ENCODE measurements at places on chromosomes 16 and 17.
A peak's percentile ranks its signal among the peaks of the same experiment; 100 is the strongest.

DNA sequence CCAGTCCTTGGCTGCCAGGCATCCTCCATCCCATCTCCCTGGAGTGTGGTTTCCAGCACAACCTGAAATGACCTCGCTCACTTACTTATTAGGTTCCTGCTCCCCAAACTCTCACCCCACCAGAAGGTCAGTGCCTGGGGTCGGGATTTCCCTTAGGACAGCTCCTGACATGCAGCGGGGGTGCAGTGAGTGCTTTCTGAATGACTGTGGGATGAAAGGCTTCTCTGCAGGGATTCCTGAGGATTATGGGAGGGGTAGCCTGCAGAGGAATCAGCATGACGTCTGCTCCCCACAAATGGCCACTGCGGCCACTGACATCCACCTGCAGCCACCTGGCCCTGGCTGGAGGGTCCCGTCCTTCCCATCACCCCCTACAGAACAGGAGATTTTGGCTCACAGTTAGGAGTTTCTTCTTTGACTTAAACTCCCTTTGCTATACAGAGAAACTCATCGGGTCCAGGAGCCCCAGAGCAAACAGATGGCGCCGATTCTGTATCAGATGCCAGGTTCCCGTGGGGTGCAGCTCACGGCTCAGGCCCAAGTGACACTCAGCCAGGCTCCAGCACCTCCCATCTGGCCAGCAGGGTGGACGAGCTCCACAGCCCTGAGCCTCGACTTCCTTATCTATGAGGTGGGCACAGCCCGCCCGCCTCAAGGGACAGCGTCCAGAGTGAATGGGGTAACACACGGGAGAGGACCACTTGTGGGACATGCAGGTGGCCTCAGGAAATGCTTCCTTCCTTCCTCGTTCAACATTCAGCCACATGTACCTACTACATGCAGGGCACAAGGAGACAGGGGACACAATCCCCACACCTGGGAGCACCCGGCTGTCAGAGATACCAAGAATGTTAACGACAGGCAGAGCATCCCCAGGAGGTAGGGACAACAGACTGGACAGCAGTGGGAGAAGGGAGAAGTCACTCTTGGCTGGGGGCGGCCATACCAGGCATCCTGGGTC is 69.8 kb downstream of the RMI2 start:
- no peak for DNase-seq

DNA sequence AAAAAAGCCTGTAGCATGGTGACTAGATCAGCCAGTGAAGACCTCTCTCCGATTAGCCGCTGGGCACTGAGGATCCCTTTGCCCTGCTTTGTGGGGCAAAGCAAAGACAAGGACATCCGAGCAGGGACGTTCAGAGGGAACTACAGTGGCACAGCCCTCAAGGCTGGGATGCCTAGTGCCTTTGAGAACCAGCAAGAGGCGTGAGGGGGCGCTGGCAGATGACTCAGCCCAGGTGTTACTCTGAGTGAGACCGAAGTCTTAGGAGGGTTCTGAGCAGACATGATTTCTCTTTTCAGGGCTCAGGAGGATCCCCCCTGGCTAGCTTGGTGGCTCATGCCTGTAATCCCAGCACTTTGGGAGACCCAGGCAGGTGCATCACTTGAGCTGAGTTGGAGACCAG is 178.6 kb downstream of the CPPED1 start:
- no peak for DNase-seq

DNA sequence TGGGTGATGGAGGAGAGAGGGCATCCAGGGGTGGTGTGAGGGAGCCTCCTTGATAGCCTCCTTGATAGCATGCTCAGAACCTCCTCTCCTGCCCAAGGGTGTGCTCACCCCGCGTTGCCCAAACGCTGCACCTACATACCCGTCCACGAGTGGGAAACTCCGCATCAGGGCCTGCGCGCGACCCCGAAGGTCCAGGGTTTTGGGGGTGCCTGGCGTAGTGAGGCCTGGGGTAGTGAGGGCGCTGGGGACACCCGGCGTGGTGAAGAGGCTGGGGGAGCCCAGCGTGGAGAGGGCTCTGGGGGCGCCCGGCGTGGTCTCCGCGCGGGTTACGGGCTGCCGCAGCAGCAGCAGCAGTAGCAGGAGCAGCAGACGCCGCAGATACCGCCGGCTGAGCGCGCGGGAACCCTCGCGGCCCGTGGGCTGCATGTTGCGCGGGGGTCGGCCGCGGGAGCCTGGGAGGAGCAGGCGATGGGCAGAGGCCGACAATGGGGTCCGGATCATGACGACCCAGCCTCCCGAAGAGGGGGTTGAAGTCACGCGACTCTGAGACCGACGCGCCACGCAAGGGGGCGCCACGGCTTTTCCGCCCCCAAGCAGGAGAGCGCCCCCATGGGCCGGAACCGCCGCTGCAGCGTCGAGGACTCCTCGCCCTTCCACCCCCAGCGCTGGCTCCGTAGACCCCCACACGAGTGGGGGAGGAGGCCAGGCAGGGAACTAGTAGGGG is at the start of gene DPEP3:
DPEP3 (minus strand) TSS at position 545 of the 724 bp plus-strand sequence; CDS start at position 426, 119 bp downstream.
- no peak for DNase-seq

GRCh38 chr16:85275533-85276249 is 163.4 kb upstream of the CIBAR2 start:
- peak; percentile 91 for DNase-seq

- no peak for DNase-seq
Observed at GRCh38 chr17:30917050-30917449, 4.7 kb upstream of the ADAP2 start.

DNA sequence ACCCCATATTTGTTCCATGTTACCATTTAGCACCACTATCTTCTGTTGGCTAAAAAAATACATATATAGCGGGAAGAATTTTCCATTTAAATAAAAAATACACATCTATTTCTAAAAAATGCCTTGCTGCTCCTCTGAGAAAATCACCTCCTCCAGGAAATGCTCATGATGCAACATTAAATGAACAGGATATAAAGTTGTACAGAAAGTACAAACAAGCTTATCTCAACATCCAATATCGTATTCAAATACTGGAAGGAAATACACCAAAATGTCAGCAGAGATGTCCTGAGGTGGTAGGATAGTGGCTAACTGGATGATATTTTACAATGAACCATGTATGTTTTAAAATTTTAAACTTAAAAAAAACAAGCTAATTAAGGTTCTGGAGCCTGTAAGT is 21.3 kb downstream of the GNA13 start:
- DNase-seq: no peak

- no peak for DNase-seq
Observed at GRCh38 chr16:4649744-4650442, 25.3 kb downstream of the MGRN1 start.

DNA sequence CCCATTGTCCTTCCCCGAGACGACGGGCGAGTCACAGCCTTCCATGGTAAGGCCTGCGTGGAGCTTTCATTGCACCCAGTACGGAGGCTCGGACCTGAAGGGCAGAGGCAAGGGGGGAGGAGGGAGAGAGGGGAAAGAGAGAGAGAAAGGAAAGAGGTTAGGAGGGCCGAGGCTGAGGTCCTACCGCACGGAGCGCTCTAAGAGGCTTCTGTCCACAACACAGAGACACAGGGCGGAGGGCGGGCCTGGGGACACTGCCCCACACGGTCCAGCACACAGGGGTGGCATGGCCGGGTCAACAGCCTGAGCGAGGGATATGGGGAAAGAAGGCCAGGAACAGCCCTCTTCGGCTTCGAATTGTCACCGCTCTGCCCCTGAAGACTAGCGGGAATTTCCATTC is 87.8 kb downstream of the ZFHX3 start:
- no peak for DNase-seq

GRCh38 chr17:78426293-78426879 is 47.9 kb downstream of the PGS1 start:
- no peak for DNase-seq

GRCh38 chr17:42618442-42619150 is 9.1 kb downstream of the TUBG1 start:
- DNase-seq: peak; percentile 79
